Cardiac muscle cell (in vitro differentiated cells and primary cell): ENCODE measurements at places on chromosomes 7 and 10.

DNA sequence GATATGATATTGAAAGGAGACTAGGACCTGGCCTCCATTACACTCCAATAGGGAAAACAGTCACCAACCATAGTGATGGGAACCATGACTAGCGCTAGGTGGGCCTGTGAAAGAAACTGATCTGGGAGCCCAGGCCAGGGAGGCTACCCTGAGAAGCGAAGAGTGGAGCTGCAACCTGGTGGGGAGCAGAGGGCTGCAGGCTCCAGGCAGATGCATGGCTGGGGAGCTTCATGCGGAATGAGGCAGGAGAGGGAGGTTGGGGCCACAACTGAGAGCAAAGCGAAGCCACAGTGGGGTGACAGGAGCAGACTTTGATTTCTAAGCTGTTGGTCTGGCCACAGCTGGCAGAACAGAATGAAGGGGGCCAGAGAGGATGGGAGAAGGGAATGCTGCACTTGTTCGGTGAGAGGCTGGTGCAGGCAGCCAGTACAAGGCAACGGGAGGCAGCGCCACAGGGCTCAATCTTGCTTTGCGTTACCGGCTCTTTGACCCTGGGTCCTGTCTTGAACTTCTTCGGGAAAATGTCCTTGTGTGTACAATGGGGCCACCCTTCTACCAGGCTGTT lies 88.4 kb downstream of the TACC2 start:
- DNase-seq: no peak

DNA sequence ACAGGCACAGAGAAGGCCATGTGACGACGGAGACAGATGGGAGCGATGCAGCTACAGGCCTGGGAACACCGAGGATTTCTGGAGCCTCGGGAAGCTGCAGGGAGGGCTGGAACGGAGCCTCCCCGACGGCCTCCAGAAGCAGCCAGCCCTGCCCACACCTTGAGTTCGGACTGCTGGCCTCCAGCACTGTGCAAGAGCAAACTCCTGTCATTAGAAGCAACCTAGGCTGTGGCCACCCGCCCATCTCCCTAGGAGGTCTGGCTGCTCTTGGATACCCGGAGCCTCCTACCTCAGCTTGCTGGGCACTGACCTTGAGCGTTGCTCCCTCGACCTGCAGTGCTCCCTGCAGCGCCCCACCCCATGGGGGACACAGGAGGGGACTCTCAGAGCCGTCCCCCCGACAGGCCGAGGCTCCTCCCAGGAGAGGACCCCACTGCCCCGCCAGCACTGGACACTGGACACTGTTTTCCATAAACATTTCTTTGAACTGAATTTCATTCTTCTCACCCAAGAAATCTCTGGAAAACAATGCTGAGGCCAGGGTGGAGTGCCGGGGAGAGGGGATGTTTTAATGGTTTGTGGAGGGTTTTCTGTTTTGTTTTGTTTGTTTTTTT lies 22.5 kb upstream of the TNRC18 start:
- DNase-seq: no peak

DNA sequence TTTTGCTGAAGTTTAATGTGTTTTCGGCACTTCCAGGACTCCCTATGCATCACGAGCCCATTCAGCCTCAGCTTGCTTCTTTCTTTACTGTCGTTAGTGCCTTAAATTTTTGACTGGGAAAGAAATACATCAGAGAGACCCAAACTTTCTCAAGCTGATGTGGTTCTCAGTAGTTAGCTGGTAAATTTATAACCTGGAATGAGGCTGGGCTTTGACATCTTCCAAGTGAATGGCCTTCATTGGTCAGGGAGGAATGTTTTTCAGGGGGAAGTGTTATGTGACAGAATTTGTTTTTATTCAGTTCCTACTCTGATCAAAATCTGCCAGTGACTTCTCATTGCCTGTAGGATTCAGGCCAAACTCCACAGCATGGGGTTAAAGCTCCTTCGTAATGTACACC lies 296.9 kb downstream of the SORCS3 start:
- no peak for DNase-seq

- DNase-seq: no peak
These were observed 72.5 kb downstream of the DNAJB9 start for GRCh38 chr7:108642126-108642525.

GRCh38 chr10:127984945-127985344 lies 78.0 kb downstream of the PTPRE start:
- DNase-seq: no peak
